ENCODE measurements at places on chromosomes 2 and 18.

- ATAC-seq, result no peak
Observed at GRCh38 chr2:171999161-171999560, 592 bp upstream of the METAP1D start.

DNA sequence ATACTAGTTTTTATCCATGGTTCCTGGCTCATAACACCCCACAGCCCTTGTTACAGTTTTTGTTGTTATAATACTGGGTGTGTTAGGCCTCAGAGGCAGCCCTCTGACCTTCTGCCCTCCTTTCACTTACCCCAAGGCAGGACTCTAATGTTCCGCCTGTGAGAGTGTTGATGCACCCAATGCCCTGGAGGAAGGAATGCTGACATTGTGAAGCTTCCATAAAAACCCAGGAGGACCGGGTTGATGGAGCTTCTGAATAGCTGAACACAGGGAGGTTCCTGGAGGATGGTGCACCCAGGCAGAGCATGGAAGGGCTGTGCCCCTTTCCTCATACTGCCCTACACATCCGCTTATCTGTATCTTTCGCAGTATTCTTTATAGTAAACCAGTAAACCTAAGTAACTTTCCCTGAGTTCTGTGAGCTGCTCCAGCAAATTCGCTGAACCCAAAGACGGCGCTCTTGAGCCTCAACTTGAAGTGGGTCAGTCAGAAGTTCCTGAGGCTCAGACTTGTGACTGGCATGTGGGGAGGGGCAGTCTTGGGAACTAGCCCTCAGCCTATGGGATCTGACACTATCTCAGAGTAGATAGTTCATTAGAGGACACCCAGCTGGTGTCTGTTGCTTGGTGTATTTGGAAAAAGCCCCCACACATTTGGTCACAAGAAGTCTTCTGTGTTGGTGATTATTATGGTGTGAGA lies 10.4 kb downstream of the STON1 start:
- no peak for ATAC-seq

DNA sequence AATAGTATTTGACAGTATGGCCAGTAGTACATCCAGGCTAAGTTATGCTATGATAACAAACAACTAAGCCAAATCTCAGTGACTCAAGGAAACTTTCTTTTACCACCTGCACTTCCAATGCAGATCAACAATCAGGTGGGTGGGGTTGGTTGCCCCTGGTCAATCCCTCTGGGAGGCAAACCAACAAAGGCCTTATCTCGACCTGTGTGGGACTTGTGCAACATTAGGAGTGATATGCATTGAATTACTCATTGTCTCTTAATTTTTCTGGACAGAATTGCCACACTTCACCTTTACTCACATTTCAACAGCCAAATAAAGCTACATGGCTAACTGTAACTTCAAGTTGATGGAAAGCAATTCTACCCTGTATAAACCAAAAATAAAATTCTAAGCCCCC lies 1049.3 kb upstream of the CDH2 start:
- no peak for ATAC-seq

GRCh38 chr18:30920757-30921156 lies 121.8 kb downstream of the DSC3 start:
- no peak for ATAC-seq

DNA sequence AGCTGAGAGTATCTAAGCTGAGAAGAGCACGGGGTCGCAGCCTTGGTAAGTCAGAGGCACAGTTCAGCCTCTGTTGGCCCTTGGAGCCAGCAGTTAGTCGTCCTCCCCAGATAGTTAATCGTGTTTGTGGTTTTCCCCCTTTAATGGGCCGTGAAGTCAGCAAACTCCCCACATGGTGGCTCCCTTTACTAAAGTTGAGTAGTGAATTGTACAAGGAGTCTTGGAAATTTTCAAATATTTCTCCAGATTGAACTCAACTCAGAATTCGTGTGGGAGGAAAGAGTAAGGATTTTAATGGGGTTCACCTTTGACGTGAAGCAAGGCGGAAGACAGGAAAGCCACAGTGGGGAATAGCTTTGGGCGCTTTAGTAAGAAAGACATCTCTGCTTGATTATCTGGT lies 2.4 kb upstream of the ADCYAP1 start:
- ATAC-seq, result no peak

DNA sequence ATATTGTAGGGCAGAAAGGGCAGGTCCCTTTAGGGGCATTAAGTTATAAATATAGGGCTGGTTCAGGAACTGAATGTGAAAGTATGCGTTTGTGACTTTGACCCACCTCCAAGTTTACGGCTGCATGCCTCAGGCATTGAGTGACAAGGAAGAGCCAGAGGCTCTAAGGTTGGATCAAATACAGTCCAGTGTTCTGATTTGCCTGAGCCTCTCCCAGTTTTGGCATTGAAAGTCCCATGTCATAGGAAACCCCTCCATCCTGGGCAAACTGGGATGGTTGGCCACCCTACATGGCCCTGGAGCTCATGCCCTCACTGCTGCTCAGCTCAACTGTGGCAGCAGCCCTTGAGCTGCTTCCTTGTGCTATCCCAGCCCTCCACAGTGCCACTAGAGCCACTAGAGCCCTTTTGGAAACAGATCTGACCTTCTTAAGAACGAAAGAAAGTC lies 29.9 kb downstream of the HK2 start:
- ATAC-seq, result no peak

- ATAC-seq, result no peak
Observed at GRCh38 chr2:131027566-131028528, 65.4 kb downstream of the FAM168B start.

All from activated T-helper 17 cell treated with anti-CD3 and anti-CD28 coated beads, Interleukin-2, amount 50 U/mL, for 72 hours (primary cell).